Stimulated activated CD8-positive, alpha-beta memory T cell treated with anti-CD3 and anti-CD28 coated beads, Interleukin-15, amount 100 ng/mL, for 1 hour (primary cell): ENCODE measurements at places on chromosomes 5 and 9.

GRCh38 chr5:116724971-116725370 is 150.3 kb upstream of the SEMA6A start:
- DNase-seq = no peak

DNA sequence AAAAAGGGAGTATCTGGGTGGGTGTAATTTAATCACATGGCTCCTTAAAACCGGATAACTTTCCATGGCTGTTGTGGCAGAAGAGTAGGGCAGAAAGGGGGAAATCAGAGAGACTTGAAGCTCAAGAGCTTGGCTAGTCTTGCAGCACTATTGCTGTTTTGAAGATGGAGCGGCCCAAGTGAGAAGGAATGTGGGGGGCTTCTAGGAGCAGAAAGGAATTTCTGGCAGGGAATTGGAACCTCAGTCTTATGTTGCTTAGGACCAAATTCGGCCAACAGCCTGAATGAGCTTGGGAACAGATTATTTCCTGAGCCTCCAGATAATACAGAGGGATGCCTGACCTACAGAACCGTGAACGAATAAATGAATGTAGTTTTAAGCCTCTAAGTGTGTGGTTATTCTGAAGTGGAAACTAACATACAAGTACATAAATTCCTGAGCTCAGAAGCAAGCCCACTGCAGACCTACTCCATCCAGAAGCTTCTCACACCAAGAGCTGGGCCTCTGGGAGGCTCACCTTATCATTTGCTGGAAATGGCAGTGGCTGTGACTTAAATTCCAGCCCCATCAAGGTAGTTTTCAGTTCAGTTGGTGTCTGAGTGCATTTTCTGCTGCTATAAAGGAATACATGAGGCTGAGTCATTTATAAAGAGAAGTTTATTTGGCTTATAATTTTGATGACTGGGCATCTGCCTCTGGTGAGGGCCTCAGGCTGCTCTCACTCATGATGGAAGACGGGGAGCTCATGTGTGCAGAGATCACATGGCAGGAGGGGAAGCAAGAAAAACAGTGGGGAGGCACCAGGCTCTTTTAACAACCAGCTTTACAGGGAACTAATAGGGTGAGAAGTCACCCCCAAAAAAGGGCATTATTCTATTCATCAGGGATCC is 15.3 kb upstream of the TMEM174 start:
- no peak for DNase-seq

GRCh38 chr5:95682891-95683290 is at the start of gene SPATA9:
SPATA9 (minus strand) TSS chr5:95682991; CDS start chr5:95682854, 137 bp downstream.
- no peak for DNase-seq

- DNase-seq = no peak
These were observed 262.1 kb upstream of the KLF4 start for GRCh38 chr9:107751567-107752210.

- no peak for DNase-seq
These were observed 304.6 kb upstream of the DMRT1 start for GRCh38 chr9:536597-537511.

DNA sequence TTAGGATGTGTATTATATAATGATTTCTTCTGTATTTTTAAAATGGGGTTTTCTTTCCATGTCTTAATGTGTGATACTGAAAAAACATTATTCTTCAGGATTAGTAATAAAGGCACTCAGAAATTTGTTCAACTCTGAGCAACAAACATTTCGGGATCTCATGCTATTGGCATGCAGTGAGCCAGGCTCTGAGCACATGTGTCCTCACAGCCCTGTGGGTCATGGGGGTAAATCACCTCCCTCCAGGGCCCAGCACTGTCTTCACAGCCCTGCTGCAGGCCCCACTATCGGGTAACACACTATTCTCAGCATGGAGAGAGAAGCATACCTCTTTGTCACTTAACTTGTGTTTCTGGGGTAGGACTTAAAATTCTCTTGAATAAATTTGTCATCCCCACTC is 14.0 kb downstream of the TMEM174 start:
- DNase-seq = no peak

DNA sequence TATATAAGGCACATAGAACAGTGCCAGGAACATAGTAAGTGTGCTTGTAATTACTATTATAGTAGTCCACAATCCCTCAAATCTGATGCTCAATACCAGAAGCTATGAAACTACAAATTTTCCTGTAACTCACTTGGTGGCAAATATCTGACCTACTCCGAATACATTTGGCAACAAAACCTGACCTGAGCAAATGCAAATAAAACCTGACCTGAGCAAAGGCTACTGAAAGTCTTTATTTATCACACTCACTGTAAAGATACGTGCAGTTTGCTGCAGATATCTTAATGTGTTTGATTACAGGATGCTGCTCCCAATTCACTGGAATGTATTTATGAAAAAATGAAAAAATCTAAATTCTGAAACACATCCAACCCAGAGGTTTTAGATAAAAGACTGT is 7.1 kb downstream of the MEGF9 start:
- DNase-seq = no peak

DNA sequence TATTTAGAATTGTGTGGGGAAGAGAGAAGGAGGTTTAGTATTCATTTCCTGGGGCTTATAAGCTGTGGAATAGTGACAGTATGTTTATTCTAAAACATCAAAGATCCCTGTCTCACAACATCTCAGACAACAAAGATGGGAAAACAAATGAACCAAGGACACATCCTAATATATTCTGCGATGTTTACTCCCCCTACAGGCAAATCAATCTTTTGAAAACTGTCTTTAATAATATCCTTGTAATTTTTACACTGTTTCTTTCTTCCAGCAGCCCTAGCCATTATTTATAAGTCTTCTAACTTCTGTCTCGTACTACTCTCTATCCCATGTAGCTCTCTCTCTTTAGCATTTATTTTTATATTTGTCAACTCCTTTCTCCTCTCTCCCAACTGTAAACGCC is 33.5 kb upstream of the TMEM252 start:
- DNase-seq = no peak

DNA sequence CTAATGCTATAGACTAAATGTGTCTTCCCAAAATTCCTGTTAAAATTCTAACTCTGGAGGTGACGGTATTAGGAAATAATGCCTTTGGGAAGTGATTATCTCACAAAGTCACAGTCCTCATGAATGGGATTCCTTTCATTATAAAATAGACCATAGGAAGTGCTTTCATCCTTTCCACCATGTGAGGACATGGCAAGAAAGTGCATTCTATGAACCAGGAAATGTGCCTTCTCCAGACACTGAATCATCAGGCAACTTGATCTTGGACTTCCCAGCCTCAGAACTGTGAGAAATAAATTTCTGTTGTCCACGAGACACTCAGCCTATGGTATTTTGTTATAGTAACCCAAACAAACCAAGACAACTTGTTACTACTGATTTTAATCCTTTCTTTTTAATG is 582.4 kb upstream of the C9orf72 start:
- DNase-seq = no peak

- DNase-seq = no peak
These were observed 97.6 kb upstream of the LHFPL2 start for GRCh38 chr5:78746021-78746770.

GRCh38 chr9:135502873-135503321 is 2.4 kb downstream of the MRPS2 start:
- DNase-seq = no peak

- no peak for DNase-seq
These were observed 1928.2 kb upstream of the WWC1 start for GRCh38 chr5:166363087-166363760.

- DNase-seq = no peak
These were observed 85.4 kb downstream of the SLC1A3 start for GRCh38 chr5:36691696-36692371.

DNA sequence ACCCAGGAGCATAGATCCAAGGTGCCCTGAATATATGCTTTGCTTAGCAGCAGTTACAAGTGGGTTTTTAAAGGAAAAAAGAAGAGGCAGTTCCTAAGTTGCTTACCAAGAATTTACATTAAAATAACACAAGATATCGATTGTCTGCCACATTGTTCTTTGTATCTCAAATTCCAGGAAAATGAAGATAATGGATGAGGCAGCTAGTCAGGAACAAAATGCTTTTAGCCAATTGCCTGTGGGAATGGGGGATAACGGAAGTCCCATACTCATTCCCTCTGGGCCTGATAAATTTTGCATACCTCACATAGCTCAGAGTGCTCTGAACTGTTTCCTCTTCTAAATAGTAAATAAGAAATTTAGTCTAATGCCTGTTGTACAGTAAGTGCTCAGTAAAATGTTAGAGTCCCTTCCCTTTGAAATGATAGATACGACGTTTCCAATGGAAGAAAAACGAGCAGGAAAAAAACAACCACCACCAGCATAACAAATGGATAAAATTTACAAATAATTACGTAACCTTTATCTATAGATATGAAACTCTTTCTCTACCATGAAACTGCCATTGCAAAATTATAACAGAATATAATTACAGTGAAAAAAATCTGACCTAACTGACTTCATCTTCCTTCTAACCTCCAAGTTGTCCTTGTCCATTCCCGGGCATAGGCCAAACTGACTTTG is 35.5 kb upstream of the TENT2 start:
- DNase-seq = no peak

GRCh38 chr5:138752341-138752950 is 779 bp upstream of the CTNNA1 start:
- DNase-seq = no peak

GRCh38 chr9:21994556-21995005 is at the start of gene CDKN2B-AS1:
CDKN2B-AS1 (plus strand) TSS chr9:21994791.
- DNase-seq = no peak
